Epithelial cell of alveolus of lung (primary cell): ENCODE measurements at places on chromosomes 2 and 18. TPM values are rescaled to one million over a fixed set of nuclear protein-coding genes. Genes with fewer than 3 reads are reported as not detected.

The EMILIN1 gene
- total RNA-seq: 546 and 790 TPM in 2 replicates

The KLHL14 gene
- total RNA-seq: not detected in 2 replicates

The NEURL3 gene
- 0.13 TPM in 1 of 2 replicates, not detected in the other for total RNA-seq

The COL4A4 gene
- 0.32 and 0.91 TPM in 2 replicates for total RNA-seq

The FBLN7 gene
- 0.52 and 1.8 TPM in 2 replicates for total RNA-seq

The NDC80 gene
- total RNA-seq: 6.0 and 19.7 TPM in 2 replicates
